Stomach (tissue), 19 donors: ENCODE measurements at places on chromosomes 12 and 14.

DNA sequence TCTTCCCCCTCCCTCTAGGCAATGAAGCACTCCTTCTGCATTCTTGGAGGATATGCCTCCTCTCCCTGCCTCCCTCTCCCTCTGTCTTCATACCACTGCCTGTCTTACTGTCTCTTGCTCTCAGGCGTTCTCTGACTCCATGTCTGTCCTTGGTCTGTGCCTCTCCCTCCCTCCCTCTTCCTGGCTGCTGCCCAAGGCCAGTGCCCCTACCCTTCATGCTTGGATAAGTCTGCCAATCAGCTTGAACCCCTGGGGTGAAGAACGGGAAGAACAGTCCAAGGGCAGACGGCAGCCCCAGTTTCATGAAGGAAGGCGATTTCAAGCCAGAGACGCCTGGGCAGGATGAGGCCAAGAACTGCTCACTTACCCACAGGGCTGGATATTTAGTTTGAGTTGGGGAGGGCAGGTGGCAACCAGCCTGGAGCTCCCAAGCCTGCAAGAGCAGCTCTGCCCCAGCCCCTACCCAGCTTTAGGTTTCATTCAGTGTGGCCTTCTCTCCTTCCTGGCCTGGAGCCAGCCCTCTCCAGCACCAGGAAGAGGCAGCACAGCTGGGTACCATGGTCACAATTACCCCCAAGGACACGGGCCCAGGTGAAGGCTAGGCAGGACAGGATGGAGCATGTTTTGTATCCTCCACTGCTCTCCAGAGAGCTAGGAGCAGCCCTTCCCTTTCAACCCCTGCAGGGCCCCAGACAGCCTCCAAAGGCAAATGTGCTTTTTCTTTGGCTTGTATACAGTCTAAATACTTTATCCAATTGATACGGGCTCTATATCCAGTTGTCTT is 35.8 kb upstream of the LTBP2 start:
- DNase-seq: peak; percentile 64

DNA sequence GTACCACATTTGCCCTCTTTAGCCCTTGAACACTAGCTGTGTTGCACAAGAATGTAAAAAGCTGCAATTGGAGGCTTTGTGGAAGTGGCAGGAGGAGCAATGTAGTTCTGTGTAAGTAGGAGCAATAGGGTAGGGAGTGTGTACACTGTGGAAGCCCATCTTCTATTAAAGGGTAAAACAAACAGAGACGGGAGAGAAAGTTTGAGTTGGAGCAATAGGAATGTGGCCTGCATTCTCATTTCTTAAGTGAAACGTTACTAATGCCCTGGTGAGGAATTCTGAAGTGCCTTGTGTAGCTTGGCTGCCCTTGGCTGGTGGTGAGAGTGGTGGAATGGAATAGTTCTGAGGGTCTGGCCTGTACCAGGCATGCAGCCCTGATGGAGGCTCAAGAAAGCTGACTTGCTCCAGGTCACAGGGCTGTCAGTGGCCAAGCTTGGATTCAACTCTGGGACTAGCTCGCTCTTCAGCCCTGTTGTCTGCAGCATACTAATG is 38.8 kb upstream of the ATP23 start:
- no peak for DNase-seq

- DNase-seq: no peak
These were observed 68.6 kb downstream of the IQSEC3 start for GRCh38 chr12:135138-135537.

GRCh38 chr14:99612738-99613330 is 8.8 kb upstream of the CCDC85C start:
- no peak for DNase-seq

GRCh38 chr12:27434673-27435565 is 11.6 kb upstream of the SMCO2 start:
- peak; percentile 26 for DNase-seq

DNA sequence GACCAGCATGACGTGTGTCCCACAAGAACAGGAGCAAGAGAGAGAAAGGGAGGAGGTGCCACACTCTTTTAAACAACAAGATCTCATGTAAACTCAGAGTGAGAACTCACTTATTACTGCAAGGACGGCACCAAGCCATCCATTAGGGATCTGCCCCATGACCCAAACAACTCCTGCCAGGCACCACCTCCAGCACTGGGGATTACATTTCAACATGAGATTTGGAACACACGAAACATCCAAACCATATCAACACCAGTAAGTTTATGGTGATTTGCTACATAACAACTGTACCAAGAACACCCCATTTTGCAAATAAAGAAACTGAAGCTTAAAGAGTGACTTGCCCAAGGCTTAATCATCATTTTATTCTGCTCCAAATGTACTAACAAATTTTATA is 23.7 kb upstream of the OR6J1 start:
- no peak for DNase-seq

- DNase-seq: no peak
These were observed 261.5 kb downstream of the PCNX1 start for GRCh38 chr14:71168564-71169427.

GRCh38 chr14:95544588-95544987 is 9.7 kb downstream of the GLRX5 start:
- DNase-seq: no peak

DNA sequence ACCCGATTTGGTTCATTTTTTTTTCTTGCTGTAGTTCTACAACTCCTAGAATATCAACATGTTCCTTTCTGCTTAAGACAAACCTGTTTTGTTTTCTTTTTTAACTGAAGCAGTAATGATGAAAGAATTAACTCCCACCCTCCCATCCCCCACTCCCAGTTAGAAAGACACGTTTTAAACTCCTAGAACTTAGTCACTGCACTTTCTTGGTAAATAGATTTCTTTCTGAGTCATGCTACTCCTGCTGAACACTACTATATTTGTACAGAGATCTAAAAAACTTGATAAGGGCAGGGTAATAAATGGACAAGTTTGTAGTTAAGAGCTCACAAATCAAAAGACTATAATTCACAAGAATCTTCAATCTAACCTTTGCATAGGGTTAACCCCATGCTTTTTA is 118.9 kb upstream of the PTPRB start:
- no peak for DNase-seq

GRCh38 chr14:32576088-32576795 is 247.1 kb downstream of the AKAP6 start:
- DNase-seq: peak; percentile 39

- no peak for DNase-seq
These were observed 2.6 kb upstream of the WNK1 start for GRCh38 chr12:749751-750270.

DNA sequence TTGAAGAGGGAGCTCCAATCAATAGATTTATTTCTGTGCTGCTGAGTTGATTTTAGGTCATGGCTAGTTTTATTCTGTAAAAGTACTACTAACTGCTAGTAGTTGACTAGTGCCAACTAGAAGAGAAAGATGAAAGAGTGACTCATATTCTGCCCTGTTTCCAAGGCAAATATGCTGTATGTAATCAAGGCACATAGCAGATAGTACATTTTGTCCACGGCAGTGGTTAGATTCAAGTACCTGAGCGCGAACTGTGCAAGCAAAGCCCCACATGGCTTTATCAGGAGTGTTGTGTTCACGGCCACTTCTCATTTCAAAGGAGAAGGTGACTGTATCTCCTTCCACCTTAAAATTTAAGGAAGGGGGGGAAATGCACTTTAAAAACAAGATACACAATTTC is 126.8 kb downstream of the TRAFD1 start:
- DNase-seq: peak; percentile 48

DNA sequence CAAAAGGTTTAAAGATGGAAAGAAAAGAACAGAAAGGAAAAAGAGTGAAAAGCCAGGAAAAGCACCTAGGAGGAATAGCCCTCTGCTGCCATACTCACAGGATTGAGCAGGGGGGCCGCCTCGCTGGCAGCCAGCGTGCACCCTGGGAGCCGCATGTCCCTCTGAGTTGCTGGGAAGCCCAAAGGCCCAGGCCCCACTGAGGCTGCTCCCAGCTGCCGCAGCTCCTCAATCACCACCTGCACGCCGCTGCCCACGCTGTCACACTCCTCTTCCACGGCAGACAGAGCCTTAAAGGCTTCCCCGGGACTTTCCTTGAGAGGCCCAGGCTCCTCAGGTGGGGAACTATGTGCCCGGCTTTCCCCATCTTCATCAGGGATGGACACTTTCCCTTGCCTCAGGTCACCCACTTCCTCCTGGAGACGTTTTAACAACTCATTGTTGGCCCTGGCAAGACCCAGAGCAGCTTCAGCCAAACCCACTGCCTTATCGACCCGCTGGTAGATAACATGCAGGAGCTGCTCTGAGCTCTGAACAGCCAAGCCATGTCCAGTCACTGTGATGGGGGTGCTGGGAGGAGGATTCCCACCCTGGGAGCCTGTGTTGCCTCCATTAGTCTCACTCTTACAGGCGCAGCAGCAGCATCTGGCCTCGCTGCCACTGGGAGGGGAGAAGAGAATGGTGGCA is 11.5 kb downstream of the C14orf93 start:
- DNase-seq: no peak

DNA sequence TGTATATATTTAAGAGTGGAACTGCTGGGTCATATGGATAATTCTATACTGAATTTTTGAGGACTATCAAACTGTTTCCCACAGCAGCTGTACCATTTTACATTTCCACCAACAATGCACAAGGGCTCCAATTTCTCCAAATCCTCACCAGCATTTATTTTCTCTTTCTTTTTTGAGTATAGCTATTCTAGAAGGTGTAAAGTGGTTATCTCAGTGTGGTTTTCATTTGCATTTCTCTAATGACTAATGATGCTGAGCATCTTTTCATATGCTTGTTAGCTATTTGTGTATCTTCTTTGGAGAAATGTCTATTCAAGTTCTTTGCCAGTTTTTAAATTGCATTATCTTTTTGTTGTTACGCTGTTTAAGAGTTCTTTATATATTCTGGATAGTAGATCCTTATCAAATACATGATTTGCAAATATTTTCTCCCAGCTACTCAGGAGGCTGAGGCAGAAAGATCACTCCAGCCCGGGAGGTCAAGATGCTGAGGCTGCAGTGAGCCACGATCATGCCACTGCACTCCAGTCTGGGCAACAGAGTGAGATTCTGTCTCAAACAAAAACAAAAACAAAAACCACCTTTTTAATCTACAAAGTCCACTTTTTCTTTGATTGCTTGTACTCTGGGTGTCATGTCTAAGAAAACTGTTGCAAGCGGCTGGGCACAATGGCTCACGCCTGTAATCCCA is 32.8 kb downstream of the GTF2A1 start:
- no peak for DNase-seq

DNA sequence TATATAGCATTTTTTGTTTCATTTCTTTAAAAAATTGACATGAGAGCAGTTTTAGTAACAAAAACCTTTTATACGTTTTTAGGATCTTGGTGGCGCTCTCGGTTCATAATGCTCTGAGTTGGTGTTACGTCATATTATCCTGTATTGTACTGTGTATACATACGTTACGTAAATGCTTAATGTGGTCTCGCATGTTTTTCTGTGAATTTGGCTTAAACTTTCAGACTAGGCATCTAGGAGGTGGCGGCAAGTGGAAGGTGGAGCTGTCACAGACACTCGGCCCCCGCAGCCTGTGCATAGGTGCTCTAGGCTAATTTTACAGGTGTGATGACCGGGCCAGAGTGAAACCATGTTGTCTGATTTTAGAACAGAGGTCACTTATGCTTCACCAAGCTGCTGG is 60.0 kb downstream of the PPP2R5C start:
- DNase-seq: no peak

- DNase-seq: no peak
These were observed 51.6 kb downstream of the GPATCH2L start for GRCh38 chr14:76203086-76204001.

GRCh38 chr12:71967211-71967610 is 28.6 kb downstream of the TPH2 start:
- DNase-seq: no peak

GRCh38 chr14:43894534-43894933 is 612.5 kb downstream of the FSCB start:
- no peak for DNase-seq

- DNase-seq: peak; percentile 50
These were observed 206.6 kb downstream of the MON2 start for GRCh38 chr12:62673028-62673815.

DNA sequence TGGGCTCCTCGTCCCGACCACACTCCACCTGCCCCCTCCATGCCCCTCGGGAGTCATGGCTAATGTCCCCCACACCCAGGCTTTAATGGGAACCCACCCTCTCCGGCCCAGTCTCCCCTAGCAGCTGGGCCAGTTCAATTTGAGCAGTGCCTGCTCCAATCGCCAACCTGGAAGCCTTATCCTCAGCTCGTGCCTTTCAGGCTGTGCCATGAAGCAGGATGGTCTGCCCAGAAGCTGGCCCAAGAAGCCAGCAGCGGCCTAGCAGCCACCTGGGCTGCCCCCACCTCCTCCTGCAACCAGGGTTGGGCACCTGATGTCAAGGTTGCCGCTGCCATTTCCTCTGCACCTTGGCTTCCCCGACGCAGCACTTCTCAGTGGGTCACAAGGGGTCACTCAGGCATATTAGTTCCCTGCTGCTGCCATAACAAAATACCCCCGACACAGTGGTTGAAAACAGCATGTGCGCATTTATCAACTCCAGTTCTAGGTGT is 2.3 kb upstream of the CLBA1 start:
- no peak for DNase-seq

GRCh38 chr12:132524405-132524804 is 34.5 kb downstream of the FBRSL1 start:
- DNase-seq: peak; percentile 90

- DNase-seq: no peak
These were observed 2.7 kb upstream of the SLCO1A2 start for GRCh38 chr12:21337453-21337852.

- peak; percentile 88 for DNase-seq
These were observed 15.5 kb upstream of the MLXIP start for GRCh38 chr12:122062832-122063693.

GRCh38 chr12:78970041-78970440 is 105.5 kb downstream of the SYT1 start:
- no peak for DNase-seq

DNA sequence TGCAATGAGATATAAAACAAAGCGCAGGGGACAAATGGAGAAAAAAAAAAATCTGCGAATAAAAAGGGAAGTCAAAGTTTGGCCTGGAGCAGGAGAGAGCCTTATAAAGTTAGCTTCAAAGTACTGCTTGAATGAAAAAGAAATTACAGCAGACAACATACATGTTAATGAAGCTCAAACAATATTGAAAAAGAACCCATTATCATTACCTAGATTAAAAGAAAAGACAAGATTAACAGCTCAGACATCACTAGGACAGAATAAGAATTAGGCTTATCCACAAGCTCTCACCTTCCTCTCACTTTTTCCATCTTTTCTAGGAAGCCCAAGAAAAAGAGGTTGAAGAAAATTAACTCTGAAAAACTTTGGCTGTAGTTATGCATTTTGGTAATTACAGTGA is 503.5 kb downstream of the ETNK1 start:
- no peak for DNase-seq

DNA sequence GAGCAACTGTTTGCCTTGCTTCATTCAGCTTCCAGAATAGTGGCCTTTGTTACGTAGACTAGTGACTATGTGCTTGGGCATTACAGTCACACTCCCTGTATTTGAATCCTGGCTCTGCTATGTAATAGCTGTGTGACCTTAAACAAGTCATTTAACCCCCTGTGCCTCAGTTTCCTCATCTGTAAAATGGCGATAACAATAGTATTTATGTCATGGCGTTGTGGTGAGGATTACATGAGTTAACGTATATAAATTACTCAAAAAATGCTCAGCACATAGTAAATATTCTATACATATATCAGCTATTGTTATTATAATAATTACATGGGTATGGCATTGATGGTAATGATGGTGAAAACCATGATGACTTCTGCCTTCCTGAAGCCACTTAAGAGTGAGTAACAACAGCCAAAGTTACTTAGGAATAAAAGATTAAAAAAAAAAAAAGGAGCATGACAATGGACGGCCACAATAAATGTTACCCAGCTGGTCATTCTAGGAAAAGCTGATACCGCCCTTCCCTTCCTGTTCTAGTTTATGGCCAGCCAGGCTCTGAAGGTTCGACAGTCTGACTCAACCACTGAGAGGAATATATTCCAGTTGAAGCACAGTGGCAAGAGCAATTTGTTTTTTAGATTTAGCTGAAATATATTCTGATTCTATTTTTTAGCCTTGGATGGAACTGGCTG is 9.9 kb upstream of the ADIPOR2 start:
- peak; percentile 41 for DNase-seq
